ENCODE measurements at places on chromosomes 13 and 19.

DNA sequence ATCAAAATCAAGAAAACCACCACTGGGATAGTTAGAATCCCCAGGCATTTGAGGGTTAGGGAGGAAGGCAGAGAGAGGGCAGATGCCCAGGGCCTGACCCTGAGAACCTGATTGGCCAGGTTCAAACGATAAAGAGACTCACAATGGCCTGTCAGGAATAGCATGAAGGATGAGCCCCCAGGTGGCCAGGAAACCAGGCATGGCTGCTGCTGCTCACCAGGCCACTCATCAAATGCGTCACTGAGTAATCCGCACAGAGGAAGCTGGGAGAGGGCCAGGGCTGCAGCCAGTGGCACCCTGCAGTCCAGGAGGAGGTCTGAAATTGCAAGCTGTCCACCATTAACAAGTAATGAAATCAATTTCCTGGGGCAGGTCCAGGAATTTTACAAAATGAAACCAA, 111.3 kb downstream of the KATNAL1 start:
- DNase-seq: no peak

GRCh38 chr13:20798027-20798426, 24.3 kb upstream of the EEF1AKMT1 start:
- peak; percentile 38 for DNase-seq

DNA sequence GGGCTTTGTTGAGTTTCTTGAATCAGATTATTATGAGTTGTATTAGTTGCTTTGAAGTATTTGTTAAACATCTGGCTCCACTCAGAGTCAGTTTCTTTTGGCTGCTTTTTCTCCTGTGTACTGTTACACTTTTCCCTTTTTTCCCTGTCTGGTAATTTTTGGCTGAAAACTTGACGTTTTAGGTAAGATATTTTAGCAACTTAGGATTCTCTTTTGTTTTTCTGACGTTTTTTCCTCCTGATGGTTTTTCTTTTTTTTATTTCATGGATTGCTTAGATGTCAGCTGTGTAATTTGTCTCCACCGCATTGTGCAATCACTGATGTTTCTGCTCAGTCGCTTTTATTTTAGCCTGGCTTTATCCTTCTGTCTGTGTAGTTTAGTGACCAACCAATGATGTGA, 20.7 kb downstream of the RFC3 start:
- DNase-seq: no peak

- DNase-seq: peak; percentile 86
These were observed at the start of gene ZNF486 for GRCh38 chr19:20167020-20167644. ZNF486 (plus strand) TSS chr19:20167214; CDS start chr19:20167331, 117 bp downstream.

DNA sequence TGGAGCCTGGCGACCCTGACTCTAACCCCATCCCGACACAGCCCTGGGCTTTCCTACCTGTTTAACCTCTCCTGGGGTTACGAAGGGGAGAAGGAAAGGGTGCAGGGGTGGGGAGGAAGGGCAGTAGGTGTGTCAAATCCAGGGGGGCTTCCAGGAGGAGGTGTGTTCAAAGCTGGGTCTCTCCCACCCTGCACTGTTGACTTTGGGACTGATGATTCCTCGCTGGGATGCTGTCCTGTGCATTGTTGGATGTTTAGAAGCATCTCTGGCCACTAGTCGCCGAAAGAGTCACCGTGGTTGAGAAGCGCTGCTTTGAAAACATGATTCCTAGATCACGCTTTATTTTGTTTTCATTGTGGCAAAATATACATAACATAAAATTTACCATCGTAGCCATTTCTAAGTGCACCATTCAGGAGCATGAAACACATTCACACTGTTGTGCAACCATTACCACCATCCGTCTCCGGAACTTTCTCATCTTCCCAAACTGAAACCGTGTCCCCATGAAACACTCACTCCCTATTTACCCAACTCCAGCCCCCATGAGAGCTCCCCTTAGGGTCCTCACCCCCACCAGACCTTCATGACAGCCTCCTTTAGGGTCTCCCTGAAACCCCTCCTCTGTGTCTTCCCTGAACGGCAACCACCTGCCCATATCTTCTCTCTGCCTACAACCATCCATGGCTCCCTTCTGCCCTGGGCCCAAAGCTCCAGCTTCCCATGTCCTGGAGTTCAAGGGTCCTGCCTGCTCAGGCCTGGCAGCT, 4.4 kb upstream of the FCER2 start:
- peak; percentile 72 for DNase-seq

DNA sequence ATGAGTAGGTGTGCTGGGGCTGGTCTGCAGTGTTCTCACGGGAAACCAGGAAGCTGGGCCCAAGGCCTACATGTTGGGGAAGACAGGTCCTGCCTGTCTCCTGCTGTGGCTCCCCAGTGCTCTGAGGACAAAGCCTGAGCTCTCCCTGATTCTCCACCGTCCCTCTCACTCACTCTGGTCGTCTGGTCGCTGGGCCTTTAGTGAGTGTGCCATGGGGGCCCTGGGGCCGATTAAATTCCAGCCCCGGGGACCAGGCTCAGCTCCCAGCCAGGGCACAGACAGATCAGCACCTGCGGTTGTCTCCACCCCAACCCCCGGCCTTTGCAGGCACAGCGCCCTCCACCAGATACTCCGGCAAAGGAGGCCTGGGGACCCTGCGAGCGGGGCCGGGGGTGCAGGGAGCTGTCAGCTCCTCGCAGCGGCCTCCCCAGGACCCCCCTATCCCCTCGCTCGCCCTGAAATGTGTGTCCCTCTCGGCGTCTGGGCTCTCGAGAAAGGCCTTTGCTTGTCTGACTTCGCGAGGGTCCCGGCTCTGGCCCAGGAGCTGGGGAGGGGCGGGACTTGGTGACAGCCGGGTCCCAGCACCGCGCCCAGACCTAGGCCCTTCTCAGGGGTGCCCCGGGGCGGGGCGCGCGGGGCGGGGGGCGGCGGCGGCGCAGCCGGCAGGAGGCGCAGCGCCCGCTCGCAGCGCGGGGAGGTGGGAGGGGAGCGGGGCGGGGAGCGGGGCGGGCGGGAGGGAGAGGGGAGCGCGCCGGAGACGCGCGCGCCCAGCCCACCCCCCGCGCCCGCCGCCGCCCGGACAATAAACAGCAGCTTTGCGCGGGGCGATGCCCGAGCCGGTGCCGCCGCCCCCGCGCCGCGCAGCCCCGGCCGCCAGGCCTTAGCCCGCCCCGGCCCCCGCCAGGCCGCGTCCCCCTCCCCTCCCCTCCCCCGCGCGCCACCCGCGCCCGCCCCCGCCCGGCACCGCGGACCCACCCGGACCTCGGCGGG, at the start of gene PALM:
Gene PALM (plus strand): TSS at position 782 of the 990 bp plus-strand sequence. CDS start 212 bp downstream, outside the sequence.
- DNase-seq: no peak

GRCh38 chr19:49019242-49019932, 2.5 kb upstream of the LHB start:
- DNase-seq: peak; percentile 41

- no peak for DNase-seq
These were observed at the start of gene NPHS1 for GRCh38 chr19:35852029-35852780. NPHS1 (minus strand) TSS chr19:35852504; CDS start chr19:35851837, 667 bp downstream.

DNA sequence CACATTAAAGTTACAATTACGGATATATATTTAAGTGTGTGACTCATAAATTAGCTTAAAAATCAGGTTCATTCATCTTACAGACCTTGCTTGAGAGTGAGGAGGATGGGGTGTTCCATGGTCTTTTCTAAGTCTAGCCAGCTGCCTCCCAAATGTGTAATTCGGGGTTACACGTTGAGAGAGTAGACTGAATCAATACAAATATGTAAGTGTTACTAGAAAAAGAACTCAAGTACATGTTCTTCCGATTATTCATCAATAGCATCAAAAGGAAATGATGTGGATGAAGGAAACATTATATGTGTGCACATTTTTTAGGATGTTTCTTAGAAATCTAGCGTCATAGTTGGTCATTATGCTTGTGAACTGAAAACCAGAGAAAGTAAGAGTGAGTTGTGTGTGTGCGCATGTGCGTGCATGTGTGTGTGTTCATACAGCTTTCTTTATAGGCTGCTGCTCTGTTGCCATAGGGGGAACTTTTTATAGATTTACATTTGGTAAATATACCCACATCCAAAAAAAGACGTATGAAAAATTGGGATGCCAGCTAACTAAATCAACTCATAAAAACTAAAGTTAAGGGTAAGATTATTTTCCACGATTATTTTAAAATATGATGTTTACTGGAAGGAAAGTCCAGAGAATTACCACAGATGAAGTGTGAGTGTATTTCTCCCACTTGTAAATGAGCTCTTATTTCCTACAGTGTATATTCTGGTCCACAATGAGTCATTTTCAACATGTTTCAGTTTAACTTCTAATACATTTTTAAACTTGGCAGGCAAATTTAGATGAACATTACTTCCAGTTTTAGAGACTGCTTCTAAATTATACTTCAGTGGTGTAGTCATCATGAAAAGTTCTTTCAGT, 82.4 kb downstream of the PIBF1 start:
- peak; percentile 9 for DNase-seq

- DNase-seq: no peak
These were observed 143.3 kb downstream of the MAB21L1 start for GRCh38 chr13:35333157-35333556.

GRCh38 chr19:35757231-35757748, 461 bp upstream of the HSPB6 start:
- peak; percentile 23 for DNase-seq

- DNase-seq: no peak
These were observed 6.9 kb downstream of the GIPR start for GRCh38 chr19:45674946-45675345.

DNA sequence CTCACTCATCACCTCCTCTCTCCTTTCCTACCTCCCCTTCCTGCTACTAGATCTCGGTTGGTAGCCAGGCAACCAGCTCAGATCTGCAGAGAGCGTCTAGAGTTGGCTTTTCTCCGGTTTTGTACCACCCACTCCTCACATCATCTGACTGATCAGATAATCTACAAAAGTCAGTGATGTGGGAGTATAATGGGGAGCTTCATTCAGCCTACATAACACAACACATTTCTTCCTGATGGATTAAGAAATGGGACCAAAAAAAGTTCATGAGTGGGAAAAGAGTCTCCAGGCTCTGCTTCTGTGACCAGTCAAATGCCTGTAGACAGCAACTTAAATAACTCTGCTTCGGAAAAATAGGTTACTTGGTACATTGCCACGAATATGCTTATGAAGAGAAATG, 279.8 kb downstream of the DCLK1 start:
- DNase-seq: no peak

GRCh38 chr13:98445340-98446233, 131.3 kb downstream of the STK24 start:
- peak; percentile 65 for DNase-seq

Measured in suppressor macrophage treated with lipopolysaccharide for 4 hours (primary cell).